ENCODE measurements at places on chromosomes 16 and 17. TPM values are rescaled to one million over a fixed set of nuclear protein-coding genes. Genes with fewer than 3 reads are reported as not detected.

DNA sequence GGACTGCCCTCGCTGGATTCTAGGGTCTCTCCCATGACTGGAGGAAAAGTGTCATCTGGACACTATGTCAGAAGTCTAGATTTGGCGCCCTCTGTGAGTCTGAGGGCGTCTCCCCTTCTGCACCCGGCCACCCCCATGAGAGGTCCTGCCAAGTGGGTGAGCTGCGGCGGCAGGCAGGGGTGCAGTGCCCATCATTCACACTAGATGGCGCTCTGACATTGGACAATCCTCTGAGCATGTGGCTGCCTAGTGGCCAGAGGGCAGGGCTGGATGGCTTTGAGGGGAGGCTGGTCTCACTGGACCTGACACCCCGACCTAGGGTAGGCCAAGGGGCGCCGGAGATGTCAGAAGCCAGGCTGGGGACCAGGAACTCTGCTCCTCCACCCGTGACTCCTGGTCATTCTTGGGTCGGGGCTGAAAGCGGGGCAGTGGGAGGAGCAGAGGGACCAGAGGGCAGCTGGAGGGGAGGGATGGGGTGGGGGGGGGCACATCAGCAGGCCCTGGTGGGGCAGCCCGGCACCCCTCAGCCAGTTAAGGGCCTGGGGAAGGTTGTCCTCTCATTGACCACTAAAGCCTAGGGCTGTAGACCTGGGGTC lies 28.0 kb downstream of the MRM1 start:
- peak; percentile 87 for DNase-seq

MAPK8IP3 gene
- total RNA-seq, result 93.3 TPM

- DNase-seq, result no peak
These were observed 13.9 kb downstream of the ZFPM1 start for GRCh38 chr16:88466949-88467348.

- DNase-seq, result no peak
These were observed 27.4 kb downstream of the WIPI1 start for GRCh38 chr17:68429881-68430280.

- DNase-seq, result no peak
These were observed 24.2 kb downstream of the ZNRF1 start for GRCh38 chr16:75023009-75023408.

KRTAP1-1 gene
- not detected for total RNA-seq

DNA sequence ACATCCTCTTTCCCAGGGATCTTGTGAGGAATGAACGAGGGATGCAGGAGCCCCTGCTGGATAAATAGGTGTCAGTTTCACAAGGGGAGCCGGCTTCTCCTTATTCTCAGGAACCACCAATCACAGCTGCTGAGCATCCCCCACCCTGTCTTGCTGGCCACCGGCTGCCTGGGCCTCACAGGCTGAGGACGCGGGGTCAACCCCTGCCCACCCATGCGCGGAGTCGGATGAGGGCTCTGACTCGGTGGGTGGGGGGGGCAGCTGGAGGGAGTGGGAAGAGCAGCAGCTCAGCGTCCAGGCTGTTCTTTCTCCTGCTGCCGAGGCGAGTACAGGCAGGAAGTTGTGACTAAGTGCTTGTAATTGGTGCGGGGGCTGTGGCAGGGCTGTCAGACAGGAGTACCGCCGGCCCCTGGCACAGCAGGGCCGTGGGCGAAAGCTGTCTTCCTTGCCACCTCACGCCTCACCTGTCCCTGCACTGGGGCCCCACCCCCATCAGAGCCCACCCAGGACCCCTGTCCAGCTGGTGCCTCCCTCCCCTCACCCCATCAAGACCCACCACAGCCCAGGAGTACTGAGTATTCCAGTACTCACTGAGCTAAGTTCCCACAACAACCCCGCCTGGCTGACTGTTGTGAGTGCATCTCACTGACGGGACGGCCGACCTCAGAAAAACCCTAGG lies 11.0 kb upstream of the DPEP1 start:
- DNase-seq, result no peak

GLP2R gene
- 0.18 TPM for total RNA-seq

- DNase-seq, result no peak
These were observed 744 bp downstream of the CMIP start for GRCh38 chr16:81445143-81445961.

- no peak for DNase-seq
These were observed 10.1 kb downstream of the LITAF start for GRCh38 chr16:11576427-11577289.

DNA sequence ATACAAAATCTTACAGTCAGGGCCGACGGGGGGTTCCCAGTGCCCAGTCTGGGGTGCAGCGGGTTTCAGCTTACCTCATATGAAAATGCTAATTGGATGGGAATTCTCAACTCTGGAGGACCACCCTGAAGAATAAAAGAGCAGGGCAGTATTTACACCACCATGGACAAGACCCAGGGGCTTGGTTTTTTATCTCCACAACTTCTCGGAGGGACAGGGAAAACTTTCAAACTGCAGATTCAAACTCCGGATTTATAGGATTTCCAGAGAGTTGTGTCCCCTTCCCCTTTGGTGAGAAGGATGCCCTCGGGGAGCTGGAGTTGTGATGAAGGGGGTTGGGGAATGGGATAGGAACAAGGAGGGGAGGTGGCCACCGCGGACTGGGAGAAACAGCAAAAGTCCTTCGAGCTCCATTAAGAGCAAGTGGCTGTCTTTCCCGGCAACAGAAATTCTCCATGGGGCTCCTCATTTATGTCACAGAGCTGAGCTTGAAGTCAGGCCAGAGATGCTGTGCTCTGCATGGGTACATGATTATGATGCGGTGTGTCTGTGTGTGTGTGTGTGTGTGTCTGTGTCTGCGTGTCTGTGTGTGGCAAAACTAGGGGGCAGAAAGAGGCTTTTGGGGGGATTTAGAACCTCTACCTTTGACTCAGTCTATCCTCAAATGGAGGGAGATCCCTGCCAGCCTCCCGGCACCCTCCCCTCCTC lies 15.7 kb downstream of the FOXL1 start:
- DNase-seq, result no peak

DNA sequence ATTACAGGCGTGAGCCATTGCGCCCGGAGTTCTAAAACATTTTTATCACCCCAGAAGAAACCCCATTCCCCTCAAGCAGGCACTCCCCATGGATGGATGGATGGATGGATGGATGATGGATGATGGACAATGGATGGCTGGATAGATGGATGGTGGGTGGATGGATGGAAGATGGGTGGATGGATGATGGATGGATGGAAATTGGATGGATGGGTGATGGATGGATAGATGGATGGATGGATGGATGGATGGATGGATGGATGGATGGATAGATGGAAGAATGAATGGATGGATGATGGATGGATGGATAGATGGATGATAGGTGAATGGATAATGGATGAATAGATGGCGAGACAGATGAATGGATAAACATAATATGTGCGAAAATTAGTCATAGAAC lies 16.5 kb downstream of the PLA2G10 start:
- no peak for DNase-seq

GRCh38 chr17:7177191-7177953 lies 1.8 kb downstream of the ASGR1 start:
- peak; percentile 79 for DNase-seq

DNA sequence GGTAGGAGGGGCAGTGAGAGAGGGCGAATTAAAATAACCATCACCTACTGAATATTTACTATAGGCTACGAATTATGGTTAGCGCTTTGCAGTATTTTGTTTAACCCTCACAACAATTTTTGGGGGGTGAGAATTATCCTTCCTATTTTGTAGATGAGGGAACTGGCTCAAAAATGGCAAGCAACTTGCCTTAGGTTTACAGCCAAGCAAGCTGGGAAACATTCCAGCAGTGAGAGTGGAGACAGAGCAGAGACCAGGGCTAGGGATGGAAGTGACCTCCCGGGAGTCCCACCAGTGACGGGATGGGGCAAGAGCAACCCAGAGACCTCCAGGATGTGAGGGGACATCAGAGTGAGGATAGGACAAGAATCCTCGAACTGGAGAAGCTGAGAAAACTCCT lies 352 bp upstream of the VMO1 start:
- DNase-seq, result no peak

ZPBP2 gene
- not detected for total RNA-seq

ZNF629 gene
- 14.0 TPM for total RNA-seq

WFIKKN2 gene
- total RNA-seq, result 2.0 TPM

- no peak for DNase-seq
These were observed at the start of gene DPEP1 for GRCh38 chr16:89613231-89613953. TSS of gene DPEP1 (plus strand) at chr16:89613642. CDS start at chr16:89630411, 16,769 bp downstream.

KRT35 gene
- 0.18 TPM for total RNA-seq

CDH8 gene
- not detected for total RNA-seq

DNA sequence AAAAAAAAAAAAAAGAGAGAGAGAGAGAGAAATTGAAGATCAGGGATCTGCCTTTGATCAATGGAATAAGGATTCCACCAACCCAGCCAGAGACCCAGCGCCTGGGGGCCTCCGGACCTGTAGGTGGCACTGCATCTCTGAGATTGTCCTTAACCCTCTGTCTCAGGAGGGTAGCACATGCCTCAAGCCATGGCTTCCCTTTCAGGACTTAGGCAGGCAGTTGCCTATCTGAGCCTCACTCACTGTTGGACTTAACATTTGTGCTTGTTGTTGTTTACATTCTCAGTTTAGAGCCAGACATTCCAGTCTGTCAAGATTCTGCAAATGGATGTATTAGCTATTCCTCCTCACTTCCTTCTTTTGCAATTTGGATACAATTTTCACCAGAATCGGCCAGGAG lies 5.1 kb upstream of the SCNN1B start:
- no peak for DNase-seq

Measured in sciatic nerve (tissue), 2 donors.